ENCODE measurements at places on chromosomes 11 and 22.

GRCh38 chr11:94516725-94517124 is 4.5 kb downstream of the C11orf97 start:
- DNase-seq = no peak

GRCh38 chr11:118045191-118045590 is 31.7 kb upstream of the TMPRSS4 start:
- DNase-seq = peak; percentile 60

DNA sequence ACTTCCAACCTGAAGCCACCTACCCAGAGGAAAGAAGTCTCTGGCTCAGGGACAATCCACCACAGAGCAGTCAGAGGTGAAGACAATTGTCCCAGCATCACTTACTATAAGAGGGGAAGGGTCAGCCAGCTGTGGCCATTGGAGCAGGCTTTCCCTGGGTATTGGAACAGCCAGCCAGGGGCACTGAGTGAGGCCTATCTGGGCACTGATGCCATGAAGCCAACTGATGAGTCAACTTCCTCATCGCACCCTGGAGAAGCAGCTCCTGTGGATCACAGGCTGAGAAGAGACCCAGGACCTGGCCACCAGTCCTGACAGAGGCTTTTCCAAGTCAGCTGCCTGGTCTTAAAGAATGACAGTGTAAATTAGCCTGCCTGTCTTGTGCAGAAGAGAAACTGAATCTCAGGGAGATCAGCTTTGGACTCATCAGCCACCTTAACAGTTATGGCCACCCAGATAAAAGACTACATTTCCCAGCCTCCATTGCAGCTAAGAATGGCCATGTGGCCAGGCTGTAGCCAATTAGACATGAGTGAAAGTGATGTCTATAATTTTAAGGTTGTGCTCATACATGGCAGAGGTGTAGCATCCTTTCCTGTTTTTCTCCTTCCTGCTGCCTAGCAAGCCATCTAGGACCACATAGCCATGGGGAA is 19.0 kb downstream of the CHST1 start:
- peak; percentile 55 for DNase-seq

DNA sequence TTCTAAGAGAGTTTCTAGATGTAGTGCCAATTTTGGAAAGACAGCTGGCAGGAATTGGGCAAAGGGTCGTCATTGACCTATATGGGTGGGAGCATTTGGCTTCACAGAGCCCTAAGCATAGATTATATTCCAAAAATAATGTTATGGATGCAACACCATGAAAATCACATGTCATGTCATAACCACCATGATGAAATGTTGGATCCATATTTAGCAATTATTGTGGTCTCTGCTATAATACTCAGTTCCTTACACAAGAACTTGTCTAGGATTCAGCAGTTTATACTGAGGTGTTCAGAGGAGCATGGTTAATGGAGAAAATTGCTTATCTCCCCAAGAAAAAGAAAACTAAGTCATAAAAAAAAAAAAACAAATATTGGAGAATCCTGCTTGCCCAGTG is 31.6 kb downstream of the NTM start:
- no peak for DNase-seq

- no peak for DNase-seq
Measured at GRCh38 chr11:16958833-16959232, 55.4 kb downstream of the PLEKHA7 start.

DNA sequence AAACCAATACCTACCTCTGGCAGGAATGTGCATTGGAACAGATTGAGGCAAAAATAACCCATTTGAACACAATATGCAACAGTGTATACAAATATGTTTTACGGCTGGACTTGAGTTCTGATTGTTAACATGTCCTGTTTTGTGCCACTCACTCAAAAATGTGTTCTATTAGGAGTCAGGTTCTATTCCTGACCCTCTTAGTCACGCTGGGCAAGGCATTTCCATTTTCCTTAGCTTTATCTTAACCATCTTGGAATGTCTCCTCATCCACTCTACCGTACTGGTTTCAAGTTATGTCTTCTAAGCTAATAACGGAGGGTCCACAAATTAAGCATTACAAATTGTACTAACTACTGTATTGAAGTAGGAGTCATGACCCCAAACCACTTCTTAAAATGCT is 78.6 kb downstream of the MAML2 start:
- no peak for DNase-seq

DNA sequence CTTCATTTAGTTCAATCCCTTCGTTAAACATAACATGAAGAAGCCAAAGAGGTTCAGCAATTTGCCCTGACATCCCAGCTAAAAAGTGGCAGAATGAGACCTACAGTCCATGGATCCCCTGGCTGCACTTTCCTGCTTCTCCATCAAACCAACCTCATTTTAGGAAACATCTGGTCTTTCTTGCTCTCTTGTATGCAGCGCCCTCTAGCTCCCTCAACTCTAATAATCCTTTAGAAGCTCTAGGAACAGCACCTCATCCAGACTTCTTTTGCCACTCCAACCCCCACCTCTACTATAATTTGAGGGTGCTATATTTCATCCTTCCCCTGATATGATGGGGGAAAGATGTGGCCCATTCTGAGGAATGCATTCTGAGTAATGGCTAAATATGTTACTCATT is 7.4 kb downstream of the CNTF start:
- DNase-seq = peak; percentile 38

GRCh38 chr22:19916941-19917340 is 24.6 kb upstream of the COMT start:
- no peak for DNase-seq

DNA sequence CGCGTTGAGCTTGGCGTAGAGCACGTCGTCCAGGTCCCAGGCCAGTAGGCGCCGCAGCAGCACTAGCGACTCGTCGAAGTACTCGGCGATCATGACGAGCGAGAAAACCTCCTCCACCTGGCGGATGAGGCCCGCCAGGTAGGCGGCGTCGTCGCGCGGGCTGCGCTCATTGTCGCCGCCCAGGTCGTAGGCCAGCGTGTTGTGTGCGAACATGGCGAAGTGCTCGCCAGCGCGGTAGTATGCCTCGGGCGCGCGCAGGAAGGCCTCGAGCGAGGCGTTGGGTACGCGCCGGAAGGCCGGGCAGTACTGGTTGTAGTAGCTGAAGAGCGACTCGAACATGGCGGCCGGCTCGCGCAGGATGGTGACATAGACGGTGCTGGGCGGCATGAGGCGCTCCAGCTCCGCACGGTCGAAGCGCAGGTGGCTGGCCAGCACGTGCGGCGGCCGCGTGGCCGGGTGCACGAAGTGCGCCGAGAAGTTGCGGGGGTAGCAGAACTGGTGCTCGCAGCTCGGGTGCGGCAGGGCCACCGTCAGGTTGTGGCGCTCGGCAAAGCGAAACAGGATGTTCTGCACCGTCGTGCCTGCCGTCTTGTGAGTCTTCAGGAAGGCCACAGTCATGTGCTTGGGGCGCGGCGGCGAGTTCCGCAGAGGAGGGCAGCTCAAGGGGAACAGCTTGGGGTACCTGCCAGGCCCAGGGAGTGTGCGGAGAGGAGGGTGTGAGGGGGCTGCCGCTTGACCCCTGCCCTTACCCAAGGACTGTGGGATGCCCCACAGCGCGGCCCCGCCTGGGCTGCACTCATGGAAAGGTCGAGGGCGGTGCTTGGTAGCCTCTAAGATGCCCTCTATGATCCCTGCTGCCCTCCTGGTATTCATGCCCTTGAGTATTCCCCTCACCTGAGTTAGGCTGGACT is 5.7 kb downstream of the GAL3ST3 start:
- no peak for DNase-seq

GRCh38 chr11:16028419-16028818 is 327.9 kb downstream of the SOX6 start:
- DNase-seq = no peak

GRCh38 chr22:29157759-29158535 is 47.7 kb upstream of the EMID1 start:
- no peak for DNase-seq

DNA sequence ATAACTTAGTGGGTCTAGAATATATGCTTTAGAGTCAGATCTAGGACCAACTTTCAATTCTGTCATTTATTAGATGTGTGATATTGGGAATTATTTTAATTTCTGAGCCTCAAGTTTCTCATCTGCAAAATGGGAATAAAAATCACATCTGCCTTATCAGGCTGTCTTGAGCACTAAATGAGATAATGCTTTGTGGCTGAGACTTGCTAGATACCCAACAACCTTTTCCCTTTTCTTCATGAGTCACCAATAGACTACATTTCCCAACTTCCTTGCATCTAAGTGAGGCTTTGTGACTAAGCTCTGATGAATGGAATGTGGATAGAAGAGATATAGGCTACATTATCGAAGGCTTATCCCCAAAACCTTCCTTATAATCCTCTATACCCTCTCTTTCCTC is 220.7 kb upstream of the SESN3 start:
- DNase-seq = peak; percentile 97

- DNase-seq = no peak
Measured at GRCh38 chr22:32714458-32715430, 86.8 kb upstream of the TIMP3 start.

GRCh38 chr22:17264321-17265052 is 45.3 kb upstream of the ADA2 start:
- DNase-seq = no peak

GRCh38 chr11:123357990-123358827 is 71.9 kb upstream of the GRAMD1B start:
- peak; percentile 23 for DNase-seq

DNA sequence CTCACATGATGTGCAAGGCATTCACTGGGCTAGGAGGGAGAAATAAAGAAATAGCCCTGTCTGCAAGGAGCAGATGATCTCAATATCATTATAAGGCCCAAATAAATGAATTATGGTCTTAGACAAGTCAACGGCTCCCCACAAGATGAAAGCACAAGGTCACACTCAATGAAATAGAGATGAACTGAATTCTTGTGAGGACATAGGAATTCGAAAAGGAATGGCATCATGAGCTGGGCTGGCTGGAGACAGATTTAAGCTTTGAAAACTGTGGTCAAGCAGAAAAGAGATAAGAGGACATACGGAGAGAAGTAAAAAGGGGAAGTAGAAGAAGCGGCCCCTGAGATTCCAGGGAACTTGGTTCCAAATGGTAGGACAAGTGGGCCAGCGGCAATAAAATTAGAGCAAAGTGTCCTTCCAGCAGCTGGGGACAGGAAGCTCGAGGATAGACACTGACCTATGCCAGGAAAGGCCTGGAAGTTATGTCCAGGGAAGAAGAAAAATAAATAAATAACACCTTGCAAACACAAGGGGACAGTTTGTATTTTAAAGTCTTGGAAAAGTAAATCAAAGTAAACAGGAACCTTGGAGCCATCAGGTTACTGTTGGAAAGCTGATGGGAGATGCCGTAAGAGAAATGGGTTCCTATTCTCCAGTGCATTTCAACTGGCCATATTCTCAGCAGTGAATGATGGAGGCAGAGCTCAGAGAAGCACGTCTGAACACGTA is 37.8 kb downstream of the GALNT18 start:
- DNase-seq = no peak

DNA sequence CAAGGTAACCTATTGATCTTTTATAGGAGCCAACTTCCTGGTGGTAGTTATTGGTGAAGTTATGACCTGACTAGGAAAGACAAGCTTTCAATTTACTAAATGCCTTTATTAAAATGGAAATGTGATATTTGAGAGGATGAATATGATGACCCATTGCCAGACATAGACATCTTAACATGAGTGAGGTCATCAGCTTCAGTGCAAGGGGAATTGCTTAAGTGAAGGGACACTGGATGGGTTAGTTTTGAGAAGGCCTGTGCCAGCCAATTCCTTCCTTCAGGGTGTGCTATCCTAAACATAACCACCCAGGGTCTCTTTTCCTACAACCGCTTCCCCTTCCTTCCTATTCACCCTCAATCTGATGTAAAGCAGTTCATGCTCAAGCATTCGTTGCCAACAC is 21.5 kb downstream of the NAV2 start:
- DNase-seq = no peak

- DNase-seq = no peak
Measured at GRCh38 chr22:39462443-39463221, 5.8 kb downstream of the MGAT3 start.

- DNase-seq = no peak
Measured at GRCh38 chr22:19933341-19934241, 8.0 kb upstream of the COMT start.

DNA sequence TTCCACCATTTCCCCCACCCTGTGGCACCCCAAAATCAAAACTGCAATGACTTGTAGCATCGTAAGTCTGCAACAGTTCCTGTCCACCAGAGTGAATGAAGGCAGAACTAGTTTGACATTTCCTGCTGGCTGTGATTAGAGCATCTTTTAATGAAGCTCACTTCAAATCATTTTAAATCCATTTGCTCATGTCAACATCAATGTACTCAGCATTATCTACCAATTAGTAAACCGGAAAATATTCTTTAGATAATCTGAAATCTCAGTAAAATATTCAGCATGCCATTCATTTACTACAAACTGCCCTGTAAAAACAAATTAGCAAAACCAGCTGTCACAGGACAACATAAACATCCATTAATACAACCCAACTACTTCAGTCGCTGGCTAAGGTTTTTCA is 38.1 kb downstream of the CADM1 start:
- no peak for DNase-seq

DNA sequence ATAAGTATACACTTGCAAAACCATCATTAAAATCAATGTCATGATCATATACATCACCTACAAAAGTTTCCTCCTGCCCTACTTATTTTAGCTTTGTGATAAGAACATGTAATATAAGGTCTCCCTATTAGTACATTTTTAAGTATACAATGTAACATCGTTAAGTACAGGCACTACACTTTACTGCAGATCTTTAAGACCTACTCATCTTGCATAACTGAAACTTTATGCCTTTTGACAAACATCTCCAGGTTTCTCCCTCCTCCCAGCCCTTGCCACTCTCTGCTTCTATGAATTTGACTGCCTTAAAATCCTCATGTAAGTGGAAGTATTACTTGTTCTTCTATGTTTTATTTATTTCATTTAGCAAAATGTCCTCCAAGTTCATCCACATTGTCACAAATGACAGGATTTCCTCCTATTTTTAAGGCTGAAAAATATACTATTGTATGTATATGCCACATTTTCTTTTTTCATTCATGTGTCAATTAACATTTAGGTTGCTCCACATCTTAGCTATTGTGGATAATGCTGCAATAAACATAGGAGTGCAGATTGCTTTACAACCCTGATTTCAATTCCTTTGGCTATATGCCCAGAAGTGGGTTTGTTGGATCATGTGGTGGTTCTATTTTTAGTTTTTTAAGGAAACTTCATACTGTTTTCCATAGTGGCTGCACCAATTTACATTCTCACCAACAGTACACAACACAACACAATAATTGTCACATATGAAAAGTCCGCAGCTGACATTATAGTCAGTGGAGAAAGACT is 471.1 kb upstream of the ANO3 start:
- peak; percentile 5 for DNase-seq

- peak; percentile 21 for DNase-seq
Measured at GRCh38 chr22:28817919-28818859, 17.8 kb upstream of the XBP1 start.

GRCh38 chr11:56848141-56848809 is 99.8 kb upstream of the OR9G4 start:
- DNase-seq = no peak

- DNase-seq = no peak
Measured at GRCh38 chr11:116059919-116060318, 555.7 kb upstream of the CADM1 start.

DNA sequence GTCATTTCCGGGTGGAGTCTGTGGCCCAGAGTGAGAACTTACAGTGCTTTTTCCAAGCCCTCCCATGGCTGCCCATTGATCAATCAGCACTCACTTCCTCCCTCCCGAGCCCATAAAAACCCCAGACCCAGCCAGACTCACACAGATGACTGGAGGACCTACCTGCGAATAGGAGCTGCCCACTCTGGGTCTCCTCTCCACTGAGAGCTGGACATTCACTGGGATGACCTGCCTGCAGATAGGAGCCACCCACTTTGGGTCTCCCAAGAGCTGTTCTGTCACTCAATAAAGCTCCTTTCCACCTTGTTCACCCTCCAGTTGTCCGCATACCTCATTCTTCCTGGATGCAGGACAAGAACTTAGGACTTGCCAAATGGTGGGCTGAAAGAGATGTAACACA is 56.0 kb upstream of the B3GNT6 start:
- no peak for DNase-seq
